ENCODE measurements at places on chromosomes 12 and 14.

GRCh38 chr12:10293570-10294227 lies 14.0 kb upstream of the KLRD1 start:
- DNase-seq = no peak

- no peak for DNase-seq
Measured at GRCh38 chr14:91873471-91874415, 6.4 kb upstream of the TC2N start.

DNA sequence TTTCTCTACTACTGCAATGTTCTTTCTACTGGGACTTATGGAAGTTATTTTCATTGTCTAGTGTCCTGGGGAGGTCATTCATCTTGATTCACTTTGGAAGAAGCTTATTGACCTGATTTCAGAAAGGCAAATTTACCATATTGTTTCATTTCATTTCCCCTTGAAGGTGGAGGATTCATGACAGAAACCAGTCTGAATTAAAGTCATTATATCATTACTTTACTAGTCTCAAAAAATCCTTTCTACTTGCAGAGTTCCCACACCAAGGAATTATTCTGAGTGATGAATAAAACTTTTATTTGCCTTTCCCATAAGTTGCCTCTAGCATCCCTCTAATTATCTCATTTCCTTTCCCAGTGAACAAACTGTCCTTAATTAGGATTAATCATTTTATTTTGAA lies 163.8 kb downstream of the RASSF9 start:
- DNase-seq = no peak

DNA sequence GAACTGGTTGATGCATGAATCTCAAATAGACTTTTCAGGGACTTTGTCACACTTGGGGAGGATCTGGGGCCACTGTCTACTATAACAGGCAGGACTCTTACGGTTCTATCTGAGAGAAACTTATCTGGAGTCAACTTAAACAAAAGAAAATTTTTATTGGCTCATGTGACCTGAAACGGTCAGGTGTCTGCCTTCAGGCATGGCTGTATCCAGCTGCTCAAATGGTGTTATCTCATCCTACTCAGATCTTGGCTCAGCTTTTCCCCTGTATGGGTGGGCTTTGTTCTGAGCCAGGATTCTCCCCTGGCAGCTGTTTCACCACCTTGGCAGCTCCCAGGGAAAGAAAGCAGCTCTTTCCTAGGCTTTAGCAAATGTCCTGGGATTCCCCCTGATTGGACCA lies 183.2 kb upstream of the MYL2 start:
- no peak for DNase-seq

- no peak for DNase-seq
Measured at GRCh38 chr14:20333494-20333841, 389 bp upstream of the CCNB1IP1 start.

GRCh38 chr12:39587225-39587624 lies 32.4 kb downstream of the ABCD2 start:
- no peak for DNase-seq

DNA sequence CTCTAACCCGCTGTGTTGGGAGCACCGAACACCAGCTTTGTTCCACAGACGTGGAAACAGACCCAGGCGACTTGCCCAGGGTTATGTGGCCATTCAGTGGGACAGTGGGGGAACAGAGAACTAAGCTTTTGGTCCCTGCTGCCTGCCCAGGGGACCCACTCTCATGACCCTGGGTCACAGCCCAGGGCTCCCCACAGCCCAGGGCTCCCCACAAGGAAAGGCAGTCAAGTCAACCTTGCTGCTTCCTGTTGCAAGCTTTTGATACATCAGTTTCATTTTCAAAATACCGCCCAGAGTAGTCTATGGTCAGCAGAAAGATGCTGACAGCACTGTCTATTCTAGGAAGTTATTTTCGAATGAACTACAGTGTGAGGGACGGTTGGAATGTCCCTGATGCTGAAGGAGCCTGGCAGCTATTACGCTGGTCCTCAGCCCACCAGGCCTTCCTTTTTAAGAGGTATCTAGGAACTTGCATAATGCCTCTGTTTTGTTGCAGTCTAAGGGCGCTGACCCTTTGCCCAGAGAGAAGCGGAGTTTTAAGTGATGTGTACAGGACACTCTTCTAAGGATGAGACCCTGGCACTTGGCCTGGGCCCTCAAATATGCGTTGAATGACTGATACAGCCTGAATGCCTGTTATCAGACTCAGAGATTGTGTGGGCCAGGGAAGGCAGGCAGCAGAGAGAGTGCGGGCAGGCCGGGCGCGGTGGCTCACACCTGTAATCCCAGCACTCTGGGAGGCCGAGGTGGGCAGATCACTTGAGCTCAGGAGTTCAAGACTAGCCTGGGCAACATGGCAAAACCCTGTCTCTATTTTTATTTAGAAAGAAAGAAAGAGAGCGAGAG lies 12.6 kb upstream of the TTC7B start:
- no peak for DNase-seq

DNA sequence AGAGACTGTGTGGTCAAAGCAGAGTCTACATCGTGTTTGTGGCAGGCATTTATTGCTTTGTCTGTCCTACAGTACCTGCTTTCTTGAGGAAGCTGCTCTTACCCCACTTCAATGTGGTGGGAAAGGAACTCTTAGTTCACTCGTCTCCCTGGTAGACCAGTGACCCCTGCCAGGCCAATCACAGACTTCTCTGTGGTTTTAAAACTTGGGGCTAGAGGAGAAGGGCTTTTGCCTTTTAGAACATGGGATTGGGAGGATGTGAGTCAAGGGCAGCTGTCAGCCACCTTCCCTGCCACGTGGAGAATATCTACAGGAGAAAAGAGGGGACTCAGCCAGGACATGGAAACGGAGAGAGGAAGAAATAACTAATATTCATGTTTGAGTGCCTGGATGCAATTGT lies 36.8 kb upstream of the TMED10 start:
- DNase-seq = no peak

DNA sequence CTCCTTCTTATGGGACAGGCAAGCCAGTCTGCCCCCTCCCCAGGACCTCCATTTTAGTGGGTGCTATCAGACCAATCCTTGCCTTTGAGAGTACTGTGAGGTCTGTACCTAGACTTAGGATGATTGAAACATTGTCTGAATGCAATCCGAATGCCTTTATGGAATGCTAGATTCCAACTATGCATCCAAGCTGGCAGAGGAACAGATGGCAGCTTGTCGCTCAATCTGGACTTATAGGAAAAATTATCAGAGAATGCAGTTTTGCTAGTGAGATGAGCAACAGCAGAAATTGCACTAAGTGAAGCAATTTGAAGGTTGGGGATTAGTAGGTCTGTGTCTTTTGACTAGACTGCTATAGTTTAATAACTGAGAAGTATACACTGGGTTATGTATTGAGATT lies 109.1 kb downstream of the DYRK2 start:
- no peak for DNase-seq

DNA sequence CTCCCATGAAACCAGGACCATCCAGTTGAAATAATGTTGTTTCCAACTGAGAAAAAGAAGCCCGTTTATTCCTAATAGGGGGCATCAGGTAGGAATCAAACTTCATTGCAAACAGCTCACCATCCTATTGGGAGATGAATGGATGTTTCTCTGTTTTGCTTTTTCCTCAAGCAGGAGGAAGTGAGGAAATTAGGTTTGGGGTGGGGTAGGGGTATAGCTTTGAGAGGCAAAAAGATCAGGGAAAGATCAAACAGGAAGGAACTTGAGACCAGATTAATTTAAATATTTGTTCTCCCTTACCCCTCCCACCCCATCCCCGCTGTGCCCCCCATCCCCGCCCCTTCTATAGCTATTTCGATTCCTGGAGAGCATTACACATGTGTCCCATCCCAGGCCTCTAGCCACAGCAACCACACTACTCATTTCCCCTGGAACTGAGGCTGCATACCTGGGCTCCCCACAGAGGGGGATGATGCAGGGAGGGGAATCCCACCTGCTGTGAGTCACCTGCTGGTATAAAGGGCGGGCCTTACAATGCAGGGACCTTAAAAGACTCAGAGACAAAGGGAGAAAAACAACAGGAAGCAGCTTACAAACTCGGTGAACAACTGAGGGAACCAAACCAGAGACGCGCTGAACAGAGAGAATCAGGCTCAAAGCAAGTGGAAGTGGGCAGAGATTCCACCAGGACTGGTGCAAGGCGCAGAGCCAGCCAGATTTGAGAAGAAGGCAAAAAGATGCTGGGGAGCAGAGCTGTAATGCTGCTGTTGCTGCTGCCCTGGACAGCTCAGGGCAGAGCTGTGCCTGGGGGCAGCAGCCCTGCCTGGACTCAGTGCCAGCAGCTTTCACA lies at the start of gene IL23A:
TSS of gene IL23A (plus strand) at position 577 of the 850 bp plus-strand sequence. CDS start at position 738, 161 bp downstream.
- no peak for DNase-seq

Data from AG04450 (cell line).